ENCODE measurements at places on chromosomes 6 and 20.

GRCh38 chr6:15937602-15938001 is 191.3 kb upstream of the MYLIP start:
- DNase-seq = no peak

- no peak for DNase-seq
These were observed 466.2 kb downstream of the TFAP2A start for GRCh38 chr6:9948678-9949077.

- no peak for DNase-seq
These were observed 22.4 kb downstream of the PTGIS start for GRCh38 chr20:49545572-49545971.

DNA sequence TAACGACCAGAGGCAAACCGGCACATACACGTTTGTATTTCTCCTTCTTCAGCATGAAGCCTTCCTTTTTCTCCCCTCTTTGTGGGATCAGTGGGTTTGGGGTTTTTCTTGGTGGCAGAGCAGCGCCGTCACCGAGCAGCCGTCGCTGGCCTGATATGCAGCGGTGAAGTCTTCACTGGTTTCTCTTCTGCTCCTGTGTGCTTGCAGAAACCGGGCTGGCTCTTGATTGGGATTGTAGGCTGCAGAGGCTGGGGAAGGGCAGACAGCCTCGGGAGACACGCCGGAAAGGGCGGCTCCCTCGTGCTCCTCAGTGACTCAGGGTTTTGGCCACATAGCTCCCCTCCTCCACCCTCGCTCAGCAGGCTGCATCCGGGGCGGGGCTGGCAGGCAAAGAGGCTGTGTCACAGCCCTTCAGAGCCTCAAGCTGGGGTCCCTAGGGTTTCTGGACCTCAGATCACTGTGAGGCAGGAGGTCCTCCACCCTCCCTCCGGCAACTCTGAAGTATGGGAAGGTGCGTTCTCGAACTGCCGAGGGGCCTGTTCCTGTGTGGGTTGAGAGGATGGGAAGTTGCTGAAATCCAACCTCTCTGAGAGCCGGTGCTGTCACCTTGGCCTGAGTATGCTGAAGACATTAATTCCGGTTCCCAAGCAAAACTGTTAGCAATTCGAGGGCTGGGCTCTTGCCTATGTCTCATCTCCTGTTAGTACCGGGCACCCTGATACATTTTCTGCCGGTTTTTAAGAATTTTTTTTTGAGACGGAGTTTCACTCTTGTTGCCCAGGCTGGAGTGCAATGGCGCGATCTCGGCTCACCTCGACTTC is 24.2 kb downstream of the NQO2 start:
- DNase-seq = peak; percentile 97

- DNase-seq = no peak
These were observed 10.9 kb upstream of the SLC22A3 start for GRCh38 chr6:160337301-160337700.

DNA sequence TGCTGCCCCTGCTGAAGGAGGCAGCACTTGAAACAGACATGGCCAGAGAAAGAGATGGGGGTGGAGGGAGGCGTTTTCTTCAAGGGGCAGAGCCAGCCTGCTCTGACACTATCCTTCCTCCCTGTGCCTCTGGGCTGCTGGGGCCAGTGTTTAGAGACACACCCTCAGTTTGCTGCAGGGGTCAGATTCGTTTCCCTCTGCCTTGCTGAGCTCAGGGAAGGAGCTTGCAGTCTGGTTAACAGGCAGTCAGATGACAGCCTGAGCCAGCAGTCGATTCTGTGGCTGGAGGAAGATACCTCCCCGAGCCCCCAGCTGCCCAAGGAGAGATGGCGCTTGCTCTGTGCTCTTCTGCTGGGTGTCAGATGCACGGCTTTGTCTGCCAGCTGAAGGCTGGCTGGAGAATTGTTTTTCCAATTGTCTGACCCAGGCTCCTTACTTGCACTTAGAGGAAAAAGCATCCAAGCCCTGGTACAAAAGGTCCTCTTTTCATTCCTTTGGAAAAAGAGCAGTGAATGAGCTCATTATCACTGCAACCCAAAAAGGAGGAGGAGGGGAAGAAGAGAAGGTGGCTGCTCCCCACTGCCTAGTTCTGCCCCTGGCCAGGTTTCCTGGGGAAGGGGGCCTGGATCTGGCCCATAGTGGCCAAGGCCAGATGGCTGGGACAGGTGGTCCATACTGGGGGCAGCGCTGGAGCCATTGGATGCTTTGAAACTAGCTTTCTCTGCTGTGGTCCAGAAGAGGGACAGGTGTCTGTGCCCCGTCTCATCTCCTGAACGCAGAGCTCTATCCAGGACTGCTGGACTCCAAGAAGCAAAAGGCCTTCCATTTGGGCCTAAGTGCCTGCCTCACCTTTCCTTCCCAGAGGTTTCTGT is 88.2 kb downstream of the TCP11 start:
- no peak for DNase-seq
